Panc1 (cell line): ENCODE measurements at places on chromosomes 11 and 22.
A peak's percentile ranks its signal among the peaks of the same experiment; 100 is the strongest.

DNA sequence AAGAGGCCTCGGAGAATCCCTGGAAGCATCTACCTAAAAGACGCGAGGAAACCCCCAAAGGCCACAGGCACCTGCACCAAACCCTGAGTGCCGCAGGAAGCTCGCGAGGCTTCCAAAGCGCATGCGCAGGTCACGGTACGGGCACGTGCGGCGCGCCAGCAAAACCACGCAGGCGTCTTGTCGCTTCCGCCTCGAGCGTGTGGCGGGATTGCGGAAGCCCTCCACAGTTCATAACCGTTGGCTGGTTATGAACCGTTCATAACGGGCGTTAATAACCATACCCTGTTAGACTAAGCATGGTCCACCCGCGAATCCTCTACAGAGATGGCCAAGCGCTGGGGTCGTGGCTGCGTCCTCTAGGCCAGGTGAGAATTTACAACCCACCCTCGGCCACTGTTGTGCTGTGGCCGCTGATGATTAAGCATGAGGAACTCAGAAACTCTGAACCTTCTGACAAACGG lies 46.4 kb downstream of the MORC2 start:
- DNase-seq: peak; percentile 15

- DNase-seq: no peak
Observed at GRCh38 chr22:26393929-26394328, 35.1 kb upstream of the ASPHD2 start.

DNA sequence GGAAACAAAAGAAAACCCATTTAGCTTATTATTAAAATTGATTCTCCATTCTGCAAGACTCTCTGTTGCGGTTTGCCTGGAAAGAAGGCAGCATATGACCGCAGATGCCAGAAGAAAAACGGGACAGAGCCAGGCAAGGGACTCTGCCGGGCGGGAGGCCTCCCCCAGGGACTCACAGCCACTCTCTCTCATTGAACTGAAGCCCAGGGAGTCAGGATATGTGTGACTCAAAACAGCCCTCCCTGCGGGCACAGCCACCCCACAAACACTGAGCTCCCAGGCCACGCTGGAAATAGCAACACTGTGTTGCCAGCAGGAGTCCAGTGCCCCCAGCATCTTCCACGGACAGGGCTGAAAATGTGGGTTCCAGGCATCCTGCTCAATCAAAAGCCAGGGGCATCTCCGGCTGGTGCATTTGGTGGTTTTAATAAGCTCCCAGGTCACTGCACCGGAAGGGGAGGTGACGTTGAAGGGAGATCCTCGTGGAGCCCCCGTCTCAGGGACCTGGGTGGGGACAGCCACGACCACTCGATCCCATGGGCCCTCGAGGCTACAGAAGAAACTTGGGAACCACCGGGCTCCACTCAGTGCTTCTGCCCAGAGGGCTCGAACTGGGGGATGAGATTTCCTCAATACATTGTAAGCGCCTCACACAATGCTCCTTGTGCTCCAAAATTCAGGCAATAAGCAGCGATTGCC lies 624.5 kb downstream of the TBC1D22A start:
- no peak for DNase-seq

DNA sequence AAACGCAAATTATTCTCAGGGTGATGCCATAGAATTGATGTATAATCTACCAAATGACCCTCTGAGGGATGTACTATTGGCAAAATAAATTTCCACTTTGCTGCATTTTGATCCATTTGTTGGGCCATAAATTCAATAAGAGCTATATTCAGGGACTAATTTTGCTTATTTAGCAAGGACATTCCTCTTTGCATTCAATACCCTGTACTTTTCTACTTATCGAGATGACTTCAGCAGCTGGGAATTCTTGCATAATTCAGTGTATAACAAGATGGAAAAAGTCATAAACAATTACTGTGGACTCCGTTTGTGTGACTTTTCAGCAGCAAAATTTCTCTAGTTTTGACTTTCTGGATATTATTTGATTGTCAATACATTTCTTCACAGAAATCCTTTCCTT lies 744.7 kb upstream of the CCDC179 start:
- DNase-seq: no peak

GRCh38 chr11:615504-616319 lies at the start of gene IRF7:
Gene IRF7 (minus strand): TSS chr11:615950. CDS start chr11:615364, 586 bp downstream.
- no peak for DNase-seq

- no peak for DNase-seq
Observed at GRCh38 chr11:105858841-105859240, 163.2 kb downstream of the MSANTD4 start.

DNA sequence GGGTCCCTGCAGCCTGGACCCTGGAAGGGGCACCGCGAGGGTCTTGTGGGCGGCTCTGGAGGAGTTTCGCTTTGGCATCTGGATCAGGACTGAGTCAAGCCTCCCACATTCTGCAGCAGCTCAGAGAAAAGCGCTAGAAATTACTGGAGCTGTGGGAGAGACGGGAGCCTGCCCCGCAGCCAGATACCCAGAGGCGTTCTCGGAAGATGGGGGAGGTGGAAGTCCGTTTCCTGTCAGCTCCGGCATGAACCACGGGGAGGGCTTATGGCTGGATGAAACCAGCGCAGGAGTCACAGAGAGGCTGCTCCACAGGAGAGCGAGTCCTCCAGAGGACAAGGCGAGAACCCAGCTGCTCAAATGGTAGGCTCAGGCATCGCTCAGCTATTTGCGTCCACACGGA lies 379.3 kb downstream of the OPCML start:
- no peak for DNase-seq

- DNase-seq: no peak
Observed at GRCh38 chr11:76339221-76339620, 41.7 kb downstream of the THAP12 start.

DNA sequence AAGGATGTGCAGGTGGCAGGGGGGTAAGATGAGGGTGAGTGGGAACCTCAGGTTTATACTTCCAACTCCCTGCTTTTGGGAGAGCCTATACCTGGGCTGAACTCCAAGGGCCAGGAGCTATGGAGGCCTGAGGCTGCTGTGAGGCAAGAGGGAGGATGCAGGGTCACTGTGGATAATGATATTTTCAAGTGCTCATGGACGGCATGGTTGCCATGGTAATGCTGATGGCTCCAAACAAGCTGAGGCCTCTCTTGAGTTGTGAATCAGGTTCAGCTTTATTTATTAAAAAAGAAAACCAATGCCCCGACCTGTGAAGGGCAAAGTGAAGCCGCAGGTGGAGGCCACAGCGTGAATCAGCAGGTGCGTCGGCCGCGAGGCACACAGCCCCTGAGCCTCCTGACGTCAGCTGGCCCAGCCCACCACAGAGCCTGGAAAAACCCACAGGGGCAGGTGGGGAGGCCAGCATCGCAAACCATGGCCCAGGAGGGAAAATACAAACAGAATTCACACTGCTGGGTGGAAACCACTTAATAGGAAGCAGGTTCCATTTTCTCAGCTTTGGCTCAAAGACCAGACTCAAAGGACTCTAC lies 17.4 kb upstream of the CREB3L1 start:
- no peak for DNase-seq

DNA sequence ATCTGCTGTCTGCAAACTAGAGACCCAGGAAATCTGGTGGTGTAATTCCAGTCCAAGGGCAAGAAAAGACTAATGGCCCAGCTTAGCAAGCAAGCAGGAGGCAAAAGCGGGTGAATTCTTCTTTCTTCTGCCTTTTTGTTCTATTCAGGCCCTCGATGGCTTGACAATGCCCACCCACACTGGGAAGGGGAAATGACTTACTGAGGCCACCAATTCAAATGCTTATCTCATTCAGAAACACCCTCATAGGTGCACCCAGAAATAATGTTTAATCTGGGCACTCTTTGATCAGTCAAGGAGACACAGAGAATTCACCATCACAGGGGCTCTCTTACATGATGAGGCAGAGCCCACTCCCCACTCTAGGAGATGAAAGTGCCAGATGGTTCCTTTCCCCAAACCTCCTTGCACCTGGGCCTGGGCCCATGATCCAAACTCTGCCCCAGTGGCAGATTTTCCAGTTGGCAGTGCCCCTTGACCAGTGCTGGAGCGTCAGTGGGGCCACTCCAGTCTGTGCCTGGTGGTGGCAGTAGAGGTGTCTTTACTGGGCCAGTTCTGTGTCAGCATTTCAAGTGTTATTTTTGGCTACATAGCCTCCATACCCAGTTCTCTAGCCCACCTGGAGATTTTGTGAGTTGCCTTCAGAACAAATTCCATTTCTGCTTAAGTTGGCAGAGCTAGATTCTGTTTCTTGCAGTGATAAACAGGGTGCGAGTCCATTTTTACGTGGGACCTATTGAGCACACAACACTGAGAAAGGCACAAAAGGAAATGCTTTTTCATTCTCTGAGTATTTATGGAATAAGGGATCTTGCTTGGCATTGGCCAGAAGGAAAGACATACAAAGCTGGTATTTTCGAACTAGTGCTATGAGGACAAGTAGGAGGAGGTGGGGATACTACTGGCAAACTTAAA lies 7.5 kb downstream of the ELMOD1 start:
- DNase-seq: no peak

GRCh38 chr11:66996609-66997273 lies 21.6 kb downstream of the C11orf86 start:
- no peak for DNase-seq

DNA sequence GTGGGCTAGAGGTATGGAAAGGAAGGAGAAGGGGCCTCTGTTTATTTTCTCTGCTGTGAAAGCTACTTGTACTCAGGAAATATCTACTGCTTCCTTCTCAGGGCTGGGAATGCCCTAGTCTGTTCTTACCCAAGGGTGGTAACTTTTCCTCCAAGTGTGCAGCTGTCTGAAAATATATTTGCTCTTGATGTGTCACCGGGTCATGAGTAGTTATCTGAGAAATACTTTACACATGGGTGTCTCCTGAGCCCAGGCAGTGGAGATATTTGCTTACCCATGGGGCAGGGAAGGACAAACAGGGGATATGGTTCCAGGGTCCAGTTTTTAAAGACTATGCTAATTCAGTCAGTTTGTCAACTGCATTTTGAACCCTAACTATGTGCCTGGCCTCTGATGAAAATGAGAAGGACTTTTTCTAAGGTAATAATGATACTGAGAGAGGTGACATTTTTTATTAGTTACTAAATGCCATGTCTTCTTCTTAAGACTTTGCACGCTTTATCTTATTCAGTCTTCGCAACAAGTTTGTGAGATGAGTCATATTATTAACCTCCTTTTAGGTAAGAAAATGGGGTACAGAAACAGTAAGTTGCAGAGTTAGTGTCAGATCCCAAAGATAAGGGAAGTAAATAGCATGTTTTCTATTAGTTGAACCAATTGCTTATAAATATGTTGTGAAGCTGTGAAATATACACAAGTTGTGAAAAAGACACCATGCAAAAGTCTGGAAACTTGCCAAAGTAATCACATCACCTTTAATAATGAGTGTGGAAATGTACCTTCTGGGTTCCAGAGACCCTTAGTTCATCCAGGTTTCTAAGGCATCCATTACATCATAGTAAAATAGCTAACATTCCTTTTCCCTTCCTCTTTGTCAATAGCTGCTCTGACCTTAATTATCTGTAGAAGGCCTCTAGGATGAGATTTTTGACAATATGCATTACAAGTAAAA lies 22.9 kb downstream of the SYTL2 start:
- DNase-seq: peak; percentile 83

GRCh38 chr11:122617297-122617696 lies 38.2 kb upstream of the UBASH3B start:
- no peak for DNase-seq

GRCh38 chr11:131923309-131923708 lies 552.9 kb downstream of the NTM start:
- no peak for DNase-seq

GRCh38 chr22:38062791-38063190 lies 5.6 kb downstream of the PICK1 start:
- no peak for DNase-seq

GRCh38 chr11:128503245-128503991 lies 83.9 kb downstream of the ETS1 start:
- no peak for DNase-seq

DNA sequence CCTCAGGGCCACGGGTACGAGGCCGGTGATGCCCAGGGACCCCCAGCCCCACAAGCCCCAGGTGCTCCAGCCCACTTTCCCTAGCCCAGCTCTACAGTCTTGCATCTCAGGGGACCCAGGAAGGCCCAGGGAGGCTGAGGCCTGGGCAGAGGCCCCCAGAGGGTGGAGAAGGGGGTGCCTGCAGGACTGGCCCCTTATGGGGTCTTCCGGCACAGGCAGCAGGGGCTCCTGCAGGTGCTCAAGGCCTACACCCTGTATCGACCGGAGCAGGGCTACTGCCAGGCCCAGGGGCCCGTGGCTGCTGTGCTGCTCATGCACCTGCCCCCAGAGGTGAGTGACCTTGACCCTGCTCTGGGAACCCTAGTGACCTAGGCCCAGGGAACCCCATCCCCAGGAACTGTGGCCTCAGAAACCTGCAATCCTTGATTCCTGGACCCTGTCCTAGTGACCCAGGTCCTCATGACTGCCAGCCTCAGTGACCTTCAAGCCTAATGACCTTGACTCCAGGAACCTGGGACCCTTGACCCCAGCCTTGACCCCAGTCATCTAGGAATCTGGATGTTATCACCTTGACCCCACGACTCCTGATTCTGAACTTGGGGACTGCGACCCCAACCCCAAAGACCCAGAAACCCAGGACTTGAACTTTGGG lies 1.9 kb downstream of the TBC1D10C start:
- DNase-seq: no peak

- DNase-seq: no peak
Observed at GRCh38 chr11:44576656-44577055, 11.2 kb downstream of the CD82 start.

- no peak for DNase-seq
Observed at GRCh38 chr11:124519850-124520549, 23.5 kb downstream of the OR8B12 start.

DNA sequence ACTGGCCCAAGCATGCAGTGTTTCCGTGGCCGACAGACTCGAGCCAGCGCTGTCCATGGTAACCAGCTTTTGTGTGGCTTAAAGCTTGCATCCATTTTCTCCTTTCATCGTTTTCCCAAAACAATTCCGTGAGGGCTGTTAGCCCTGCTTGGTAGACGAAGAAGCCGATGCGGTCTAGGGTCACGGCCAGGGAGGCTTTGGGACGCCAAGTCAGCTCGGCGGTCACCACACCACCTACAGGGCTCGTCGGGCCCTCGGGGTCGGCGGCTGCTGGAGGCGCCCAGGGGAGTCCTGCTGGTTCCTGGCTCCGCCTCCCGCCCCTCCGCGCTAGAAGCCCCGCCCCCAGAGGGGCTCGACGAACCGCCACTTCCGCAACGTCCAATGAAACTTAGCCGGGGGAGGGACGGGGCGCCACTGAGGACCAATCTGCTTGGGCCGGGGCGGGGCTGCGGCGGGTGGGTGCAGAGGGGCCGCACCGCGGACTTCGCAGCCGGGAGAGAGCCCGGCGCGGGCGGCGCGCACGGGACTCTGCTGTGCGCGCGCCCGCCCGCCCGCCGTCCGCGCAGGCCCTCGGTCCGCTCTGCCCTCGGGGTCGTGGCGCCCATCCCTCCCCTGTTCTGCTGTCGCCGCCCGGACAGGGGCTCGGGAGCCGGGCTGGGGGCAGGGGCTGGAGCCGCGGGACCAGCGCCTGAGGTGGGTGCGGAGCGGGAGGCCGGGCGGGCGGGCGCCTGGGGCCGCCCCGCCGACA lies at the start of gene TIGD3:
Gene TIGD3 (plus strand): TSS at position 487 of the 748 bp plus-strand sequence. CDS start 1,058 bp downstream, outside the sequence.
- DNase-seq: peak; percentile 60

GRCh38 chr11:86040919-86041850 lies 27.7 kb downstream of the PICALM start:
- no peak for DNase-seq
